Stimulated activated CD4-positive, alpha-beta T cell treated with anti-CD3 and anti-CD28 coated beads, Interleukin-2, amount 100 ng/mL, for 4 hours (primary cell): ENCODE measurements at places on chromosomes 5 and 9.

DNA sequence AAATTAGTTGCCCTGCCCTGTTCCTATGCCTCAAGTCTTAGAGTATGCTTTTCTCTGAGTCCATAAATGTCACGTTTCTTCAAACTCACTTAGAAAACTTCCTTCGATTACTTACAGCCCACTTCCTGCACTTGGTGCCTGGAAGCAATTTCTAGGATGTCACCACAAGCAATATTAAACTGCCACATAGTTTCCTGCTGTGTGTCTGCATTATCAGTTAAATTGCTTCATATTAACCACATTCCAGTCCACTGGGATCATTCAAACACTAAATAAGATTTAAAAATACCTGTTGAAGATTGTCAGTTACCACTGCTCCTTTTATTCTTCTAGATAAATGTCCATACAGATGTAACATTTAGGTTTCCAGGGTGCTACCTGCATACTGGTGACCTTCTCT, 4.1 kb downstream of the DENND1A start:
- DNase-seq: no peak

- DNase-seq: no peak
Observed at GRCh38 chr9:72305102-72305546, 59.9 kb downstream of the ZFAND5 start.

GRCh38 chr9:112378328-112379176, 1.4 kb upstream of the HSDL2 start:
- no peak for DNase-seq

GRCh38 chr9:111948951-111949350, 52.3 kb downstream of the UGCG start:
- DNase-seq: no peak

DNA sequence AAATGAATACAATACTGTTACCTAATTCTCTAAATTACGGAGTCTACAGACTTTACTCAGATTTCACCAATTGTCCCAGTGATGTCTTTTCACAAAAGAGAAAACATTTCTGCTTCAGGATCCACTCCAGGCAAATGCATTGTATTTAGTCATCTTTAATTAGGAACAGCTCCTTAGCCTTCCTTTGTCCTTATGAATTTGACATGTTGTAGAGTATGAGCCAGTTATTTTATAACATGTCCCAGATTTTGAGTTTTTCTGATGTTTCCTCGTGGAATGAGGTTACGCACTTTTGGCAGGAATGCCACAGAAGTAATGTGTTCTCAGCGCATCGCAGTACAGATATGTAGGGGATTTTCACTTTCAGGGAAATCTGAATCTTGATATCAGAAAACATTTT, 10.5 kb downstream of the HABP4 start:
- no peak for DNase-seq

DNA sequence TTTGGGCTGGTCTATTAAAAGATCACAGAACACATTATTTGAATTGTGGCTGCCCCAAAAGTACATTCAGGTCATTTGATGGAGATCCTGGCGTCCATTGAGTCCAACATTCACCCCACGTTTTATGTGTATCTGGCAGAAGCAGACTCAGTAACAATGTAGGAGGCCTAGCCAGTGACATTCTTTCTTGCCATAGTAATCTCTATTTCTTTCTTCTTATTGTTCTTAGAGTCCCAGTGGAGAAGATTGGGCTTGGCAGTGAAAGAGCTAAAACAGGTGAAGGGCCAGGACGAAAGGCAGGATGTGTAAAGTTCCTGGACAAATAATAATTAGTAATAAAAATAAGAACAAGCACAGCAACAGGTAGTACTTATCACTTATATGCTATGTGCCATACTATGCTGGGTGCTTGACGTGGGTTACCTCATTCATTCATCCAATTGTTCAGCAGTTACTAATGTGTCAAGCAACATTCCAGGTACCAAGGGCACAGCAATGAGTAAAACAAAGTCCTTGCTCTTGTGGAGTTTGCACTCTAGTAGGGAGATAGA, 12.6 kb upstream of the ANKH start:
- DNase-seq: no peak
